ENCODE measurements at places on chromosomes 1 and 21. TPM values are rescaled to one million over a fixed set of nuclear protein-coding genes. Genes with fewer than 3 reads are reported as not detected.

DNA sequence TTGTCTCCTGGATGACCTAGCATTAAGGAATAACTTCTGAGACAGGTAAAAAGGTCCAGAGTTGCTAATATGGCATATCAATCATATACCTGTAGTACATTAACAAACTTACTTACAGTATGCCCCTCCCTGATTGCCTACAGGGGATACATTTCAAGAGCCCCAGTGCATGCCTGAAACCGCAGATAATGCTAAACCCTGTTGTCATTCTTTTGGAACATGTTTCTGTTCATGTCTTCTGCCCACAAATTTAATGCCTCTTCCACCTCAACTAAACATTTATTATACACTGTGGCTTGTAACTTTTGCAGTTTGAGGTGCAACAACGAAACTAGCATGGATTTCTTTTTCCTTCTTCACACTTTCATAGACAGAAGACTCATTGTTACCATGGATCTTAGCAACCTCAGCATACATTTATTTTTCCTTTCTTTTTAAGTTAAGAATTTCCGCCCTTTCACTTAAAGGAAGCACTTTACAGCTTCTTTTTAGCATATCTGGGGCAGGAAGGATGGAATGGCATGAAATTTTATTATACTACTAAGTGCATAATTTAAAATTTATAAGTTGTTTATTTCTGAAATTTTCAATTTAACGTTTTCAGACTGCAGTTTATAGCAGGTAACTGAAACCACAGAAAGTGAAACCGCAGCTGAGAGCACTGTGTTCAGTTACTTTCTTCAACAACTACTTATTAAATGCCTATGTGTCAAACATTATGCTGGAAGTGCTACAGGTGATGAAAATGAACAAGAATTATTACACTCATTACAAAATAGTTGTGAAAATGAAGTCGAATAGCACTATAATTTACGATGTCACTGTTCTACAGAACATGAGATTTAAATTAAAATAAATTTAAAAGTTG, 25.3 kb downstream of the F13B start:
- DNase-seq, result no peak

GRCh38 chr1:34192621-34193020, 15.9 kb downstream of the C1orf94 start:
- DNase-seq, result no peak

DNA sequence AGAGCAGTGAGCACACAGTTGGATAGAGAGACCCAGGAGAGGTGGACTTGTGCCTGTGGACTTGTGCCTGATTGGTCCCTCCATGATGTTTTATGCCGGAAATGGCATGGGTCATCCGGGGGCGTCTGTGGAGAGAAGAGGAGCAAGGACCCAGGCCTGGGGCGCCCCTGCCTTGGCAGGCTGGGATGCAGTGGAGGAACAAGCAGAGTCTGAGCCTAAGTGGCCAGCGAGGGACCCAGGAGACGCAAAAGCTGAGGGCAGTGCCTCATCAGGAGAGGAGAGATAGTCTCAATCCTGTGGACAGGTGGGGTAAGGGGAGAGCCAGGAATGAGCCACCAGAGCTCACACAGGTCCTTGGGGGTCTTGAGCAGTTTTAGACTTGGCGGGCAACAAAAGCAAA, 146.9 kb downstream of the PCBP3 start:
- no peak for DNase-seq

DNA sequence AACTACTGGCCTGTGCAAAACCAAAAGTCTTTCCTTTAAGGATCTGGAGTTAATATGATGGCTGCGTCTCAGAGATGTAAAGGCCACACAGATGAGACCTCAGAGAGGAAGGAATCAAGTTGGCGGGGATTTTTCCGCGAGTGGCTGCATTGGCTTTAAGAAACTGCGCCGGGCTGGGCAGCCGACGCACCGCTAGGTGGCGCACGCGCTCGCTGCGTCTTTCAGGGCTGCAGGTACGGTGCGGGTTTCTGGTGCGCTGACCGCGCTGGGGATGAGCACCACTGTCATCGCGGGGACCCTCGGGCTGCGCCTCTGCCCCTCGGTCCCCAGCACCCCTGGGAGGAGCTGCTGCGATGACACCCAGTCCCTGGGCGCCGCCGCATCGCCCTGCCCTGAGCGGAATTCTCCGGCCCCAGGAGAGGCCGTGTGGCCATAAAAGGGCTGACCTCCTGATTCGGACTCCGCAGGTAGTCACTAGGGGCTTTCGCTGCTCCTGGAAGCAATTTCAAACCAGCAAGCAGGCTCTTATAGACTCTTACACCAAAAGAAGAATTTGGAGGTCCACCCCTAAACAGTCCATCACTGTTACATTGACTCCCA, 241.0 kb downstream of the KCNJ6 start:
- DNase-seq, result no peak

DNA sequence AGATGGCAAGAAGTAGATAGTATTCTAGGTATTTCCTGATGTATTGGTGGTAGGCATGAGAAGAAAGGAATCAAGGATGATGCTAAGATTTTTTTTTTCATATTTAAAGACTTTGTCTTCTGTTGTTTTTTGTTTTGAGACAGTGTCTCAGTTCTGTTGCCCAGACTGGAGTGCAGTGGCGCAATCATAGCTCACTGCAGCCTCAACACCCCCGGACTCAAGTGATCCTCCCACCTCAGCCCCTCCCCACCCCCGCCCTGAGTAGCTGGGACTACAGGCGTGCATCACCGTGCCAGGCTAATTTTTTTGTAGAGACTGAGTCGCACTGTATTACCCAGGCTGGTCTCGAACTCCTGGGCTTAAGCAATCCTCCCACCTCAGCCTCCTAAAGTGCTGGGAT, 2.8 kb upstream of the CAPZB start:
- no peak for DNase-seq

Gene LCE3E
- total RNA-seq, result not detected
